Activated T-cell treated with anti-CD3 and anti-CD28 coated beads, Interleukin-2, amount 50 U/mL, for 72 hours (primary cell): ENCODE measurements at places on chromosomes 16 and 17. TPM values are rescaled to one million over a fixed set of nuclear protein-coding genes. Genes with fewer than 3 reads are reported as not detected.

DNA sequence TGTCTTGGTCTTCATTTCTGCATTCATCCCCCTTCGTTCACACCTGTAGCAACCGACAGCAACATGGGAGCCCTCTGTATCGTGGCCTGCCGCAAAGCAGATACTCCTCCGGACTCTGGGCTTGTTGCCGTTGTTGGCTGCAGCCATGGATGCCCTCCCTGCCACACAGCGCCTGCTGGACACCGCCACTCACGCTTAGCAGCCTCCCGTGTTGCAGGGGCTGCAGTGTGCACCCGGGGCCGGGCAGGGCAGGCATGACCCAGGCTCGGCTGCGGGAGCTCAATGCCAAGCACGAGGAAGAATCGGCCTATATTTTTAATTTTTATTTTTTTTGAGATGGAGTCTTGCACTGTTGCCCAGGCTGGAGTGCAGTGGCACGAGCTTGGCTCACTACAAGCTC lies 34.9 kb upstream of the ZNF629 start:
- no peak overlapping the region for H3K4me3 ChIP-seq
- H3K36me3 ChIP-seq = no peaks in the 10 kb centered on the region

DNA sequence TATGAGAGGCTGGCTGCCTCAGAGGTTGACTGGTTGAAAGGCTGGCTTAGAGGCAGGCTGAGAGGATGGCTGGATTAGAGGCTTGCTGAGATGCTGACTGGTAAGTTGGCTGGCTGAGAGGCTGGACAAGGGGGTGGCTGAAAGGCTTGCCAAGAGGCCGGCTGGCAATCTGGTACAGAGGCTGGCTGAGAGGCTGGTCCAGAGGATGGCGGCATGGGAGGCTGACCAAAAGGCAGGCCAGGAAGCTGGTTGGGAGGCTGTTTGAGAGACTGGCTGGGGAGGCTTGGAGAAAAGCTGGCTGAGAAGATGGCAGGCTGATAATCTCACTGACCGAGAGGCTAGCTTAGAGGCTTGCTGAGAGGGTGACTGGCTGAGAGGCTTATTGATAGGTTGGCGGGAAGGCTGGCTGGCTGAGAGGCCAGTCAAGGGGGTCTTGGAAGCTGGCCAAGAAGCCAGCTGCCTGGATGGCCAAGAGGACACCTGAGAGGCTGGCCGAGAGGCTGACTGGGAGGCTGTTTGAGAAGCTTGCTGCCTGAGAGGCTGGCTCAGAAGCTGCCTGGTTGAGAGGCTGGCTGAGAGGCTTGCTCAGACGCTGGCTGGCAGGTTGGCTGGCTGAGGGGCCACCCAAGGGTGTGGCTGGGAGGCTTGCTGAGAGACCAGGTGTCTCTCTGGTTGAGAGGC lies 34.2 kb upstream of the ACSM2B start:
- no peak overlapping the region for H3K27ac ChIP-seq
- H3K4me1 ChIP-seq = no peaks in the 10 kb centered on the region
- DNase-seq = no peak

The OSBPL7 gene
- 24.9 TPM for total RNA-seq

GRCh38 chr17:10458701-10459100 lies 10.7 kb downstream of the MYH4 start:
- no peak overlapping the region for H3K4me3 ChIP-seq
- H3K27ac ChIP-seq = no peak overlapping the region
- H3K4me1 ChIP-seq = no peaks in the 10 kb centered on the region
- DNase-seq = no peak
- H3K36me3 ChIP-seq = no peaks in the 10 kb centered on the region

The HCRT gene
- total RNA-seq = not detected

The CCL2 gene
- not detected for total RNA-seq

- peaks cover 25% of the 10 kb centered on the region for H3K4me1 ChIP-seq
- DNase-seq = no peak
- no peak overlapping the region for H3K4me3 ChIP-seq
Measured at GRCh38 chr16:17444658-17445057, 26.1 kb downstream of the XYLT1 start.

DNA sequence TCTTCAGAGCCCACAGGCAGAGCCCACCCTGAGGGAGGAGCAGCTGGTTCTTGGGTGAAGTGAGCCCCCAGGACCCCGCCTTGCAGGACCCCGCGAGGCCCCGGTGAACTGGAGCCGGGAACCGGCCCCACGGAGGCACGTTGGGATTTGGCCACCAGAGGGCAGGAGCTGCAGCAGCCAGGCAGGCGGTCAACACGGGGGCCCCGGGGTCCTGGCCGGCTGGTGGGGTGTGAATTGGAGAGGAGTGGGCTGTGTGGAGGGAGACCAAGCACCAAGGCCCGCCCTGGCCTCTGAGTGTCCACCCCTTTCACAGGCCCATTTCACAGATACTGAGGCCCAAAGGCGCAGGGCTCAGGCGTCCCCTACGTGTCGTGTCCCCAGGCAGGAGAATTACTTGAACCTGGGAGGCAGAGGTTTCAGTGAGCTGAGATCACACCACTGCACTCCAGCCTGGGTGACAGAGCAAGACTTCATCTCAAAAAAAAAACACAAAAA lies 2.2 kb downstream of the DPEP1 start:
- peaks cover 10% of the 10 kb centered on the region for H3K4me1 ChIP-seq
- H3K36me3 ChIP-seq = peaks cover 2% of the 10 kb centered on the region
- no peak overlapping the region for H3K27ac ChIP-seq
- no peak for DNase-seq
- no peaks in the 10 kb centered on the region for H3K27me3 ChIP-seq

- no peak overlapping the region for H3K27ac ChIP-seq
- DNase-seq = no peak
- H3K4me3 ChIP-seq = no peak overlapping the region
- H3K4me1 ChIP-seq = peaks cover 52% of the 10 kb centered on the region
- peaks cover 2% of the 10 kb centered on the region for H3K36me3 ChIP-seq
Measured at GRCh38 chr17:76176701-76177574, 35.9 kb upstream of the FOXJ1 start.

- DNase-seq = no peak
- H3K27ac ChIP-seq = no peak overlapping the region
Measured at GRCh38 chr17:42279776-42280630, 3.8 kb upstream of the STAT5B start.

The RTN4RL1 gene
- 0.14 TPM for total RNA-seq

DNA sequence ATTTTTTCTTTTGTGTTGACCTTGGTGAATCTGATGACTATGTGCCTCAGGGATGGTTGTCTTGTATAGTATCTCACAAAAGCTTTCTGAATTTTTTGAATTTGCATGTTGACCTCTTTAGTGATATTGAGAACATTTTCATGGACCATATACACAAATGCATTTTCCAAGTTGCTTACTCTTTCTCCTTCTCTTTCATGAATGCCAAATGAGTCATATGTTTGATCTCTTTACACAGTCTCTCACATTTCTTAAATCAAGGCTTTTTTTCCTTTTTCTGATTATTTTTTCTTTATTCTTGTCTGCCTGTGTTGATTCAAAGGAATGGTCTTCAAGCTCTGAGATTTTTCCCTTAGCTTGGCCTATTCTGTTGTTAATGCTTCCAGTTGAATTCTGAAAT lies 46.6 kb upstream of the KCNJ16 start:
- no peak for DNase-seq
- H3K4me3 ChIP-seq = no peak overlapping the region
- peaks cover 4% of the 10 kb centered on the region for H3K27me3 ChIP-seq
- no peaks in the 10 kb centered on the region for H3K4me1 ChIP-seq
- H3K27ac ChIP-seq = no peak overlapping the region

The MYH13 gene
- not detected for total RNA-seq

DNA sequence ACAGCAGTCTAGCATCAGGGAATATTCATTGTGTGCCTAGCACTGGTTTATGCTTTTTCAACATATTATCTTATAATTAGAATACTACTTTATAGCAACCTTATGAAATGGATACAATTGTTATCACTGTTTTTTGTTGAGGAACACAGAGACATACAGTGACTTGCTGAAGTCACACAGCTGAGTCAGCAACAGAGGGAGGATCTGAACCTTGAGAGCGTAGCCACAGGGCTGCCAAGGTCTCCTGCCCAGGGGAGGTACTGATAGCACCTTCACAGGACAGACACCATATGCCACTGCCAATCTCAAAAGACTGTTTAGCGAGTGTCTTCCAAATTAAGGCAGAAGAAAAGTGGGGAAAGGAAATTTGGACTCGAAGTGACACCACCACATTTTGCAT lies 63.0 kb downstream of the GTF3C1 start:
- H3K4me3 ChIP-seq = no peak overlapping the region
- no peak overlapping the region for H3K27ac ChIP-seq
- H3K4me1 ChIP-seq = no peaks in the 10 kb centered on the region
- no peak for DNase-seq

The ZFPM1 gene
- 12.2 TPM for total RNA-seq

DNA sequence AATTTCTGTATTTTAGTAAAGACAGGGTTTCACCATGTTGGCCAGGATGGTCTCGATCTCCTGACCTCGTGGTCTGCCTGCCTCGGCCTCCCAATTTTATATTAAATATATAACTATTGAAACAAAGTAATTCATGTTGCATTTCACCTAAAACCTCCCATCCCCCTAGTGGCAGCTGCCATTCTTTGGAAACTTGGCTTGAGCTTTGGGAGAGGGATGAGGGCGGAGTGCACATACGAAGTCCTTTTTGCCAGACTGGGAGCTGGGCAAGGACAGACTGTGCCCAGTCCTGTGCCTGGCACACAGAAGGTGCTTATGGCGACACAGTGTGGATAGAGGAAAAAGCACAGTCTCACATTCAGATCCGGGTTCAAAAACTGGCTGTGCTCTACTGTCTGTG lies 83.8 kb downstream of the NETO2 start:
- no peak overlapping the region for H3K27ac ChIP-seq
- DNase-seq = no peak
- no peak overlapping the region for H3K4me3 ChIP-seq
- no peaks in the 10 kb centered on the region for H3K36me3 ChIP-seq
- H3K27me3 ChIP-seq = no peaks in the 10 kb centered on the region

The VAT1L gene
- not detected for total RNA-seq

The PRR35 gene
- 0.10 TPM for total RNA-seq

GRCh38 chr16:49599704-49600103 lies 226.1 kb downstream of the C16orf78 start:
- H3K36me3 ChIP-seq = no peaks in the 10 kb centered on the region
- no peak for DNase-seq
- H3K27ac ChIP-seq = no peak overlapping the region
- H3K4me3 ChIP-seq = no peak overlapping the region
- peaks cover 8% of the 10 kb centered on the region for H3K4me1 ChIP-seq

DNA sequence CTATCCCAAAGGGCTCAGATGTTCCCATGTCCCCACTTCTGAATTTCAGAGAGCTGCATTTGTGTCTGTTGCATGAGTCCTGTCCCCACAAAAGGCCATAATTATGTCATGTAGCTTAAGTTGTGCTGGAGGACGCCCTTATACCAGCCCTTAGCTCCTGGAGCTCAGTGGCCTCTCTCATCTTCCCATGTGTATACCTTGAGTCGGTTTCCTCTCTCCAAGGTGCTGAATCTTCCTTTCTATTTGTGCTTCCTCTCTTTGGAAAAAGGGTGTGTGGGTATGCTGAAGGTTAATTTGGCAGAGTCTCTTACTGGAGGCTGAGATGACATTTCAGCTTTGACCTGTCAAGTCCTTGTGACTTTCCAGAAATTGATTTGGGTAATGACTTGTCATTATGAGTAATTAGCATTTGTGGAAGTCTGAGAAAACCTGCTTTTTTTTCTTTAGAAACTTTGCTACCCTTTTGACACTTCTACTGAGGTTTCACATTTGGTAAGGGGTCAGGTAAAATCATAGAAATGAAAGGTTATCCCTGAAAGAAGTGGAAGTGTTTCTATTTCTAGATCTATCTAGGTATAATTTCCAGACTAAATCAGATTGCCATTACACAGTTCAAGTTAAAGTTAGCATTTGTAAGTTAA lies 185.4 kb downstream of the ABCC12 start:
- H3K27ac ChIP-seq = no peak overlapping the region
- no peak overlapping the region for H3K4me3 ChIP-seq
- no peaks in the 10 kb centered on the region for H3K4me1 ChIP-seq
- no peaks in the 10 kb centered on the region for H3K27me3 ChIP-seq

The WIPI1 gene
- total RNA-seq = 85.8 TPM

The SLC13A2 gene
- not detected for total RNA-seq

- H3K27me3 ChIP-seq = no peaks in the 10 kb centered on the region
- peak overlapping the region; percentile 79 for H3K4me3 ChIP-seq
- DNase-seq = no peak
- H3K4me1 ChIP-seq = peaks cover 61% of the 10 kb centered on the region
- peaks cover 12% of the 10 kb centered on the region for H3K36me3 ChIP-seq
Measured at GRCh38 chr17:1360975-1361374, 39.0 kb downstream of the YWHAE start.

The SLC6A4 gene
- total RNA-seq = 0.05 TPM

The PLEKHH3 gene
- 1.2 TPM for total RNA-seq
